ENCODE measurements at places on chromosomes 2 and 18. TPM values are rescaled to one million over a fixed set of nuclear protein-coding genes. Genes with fewer than 3 reads are reported as not detected.

SLC14A1 gene
- not detected for total RNA-seq

ARHGAP25 gene
- 0.77 TPM for total RNA-seq

SERPINB2 gene
- 64.6 TPM for total RNA-seq

ERBB4 gene
- under 0.01 TPM for total RNA-seq

CCBE1 gene
- 1.6 TPM for total RNA-seq

ANKRD30B gene
- not detected for total RNA-seq

All from bronchial epithelial cell (primary cell).